ENCODE measurements at places on chromosomes 1 and 21.
A peak's percentile ranks its signal among the peaks of the same experiment; 100 is the strongest.

GRCh38 chr1:151703813-151704212 lies 12.8 kb downstream of the CELF3 start:
- DNase-seq, result no peak

- no peak for DNase-seq
Observed at GRCh38 chr1:177340601-177341067, 169.9 kb downstream of the BRINP2 start.

GRCh38 chr1:173392895-173393658 lies 84.1 kb upstream of the PRDX6 start:
- DNase-seq, result no peak

DNA sequence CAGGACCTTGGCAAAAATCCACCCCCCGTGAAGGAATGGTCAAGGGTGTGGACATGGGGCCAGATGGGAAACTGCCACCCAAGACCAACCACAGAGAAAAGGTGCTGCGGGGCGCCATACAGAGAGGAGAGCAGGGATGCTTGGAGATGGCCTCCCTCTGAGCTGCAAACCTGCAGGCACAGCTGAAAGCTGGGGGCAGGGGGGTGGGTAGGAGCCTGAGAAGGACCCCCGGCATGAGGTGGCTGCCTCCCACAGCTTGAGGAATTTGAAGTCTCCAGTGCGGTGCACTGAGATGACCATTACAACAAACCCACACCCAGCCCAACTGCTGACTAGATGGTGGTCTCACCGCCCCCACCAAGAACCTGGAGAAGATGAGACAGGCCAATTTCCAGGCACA lies 84.8 kb downstream of the WDR4 start:
- no peak for DNase-seq

GRCh38 chr1:147216124-147216523 lies 9.0 kb downstream of the FMO5 start:
- DNase-seq, result no peak

GRCh38 chr1:244757091-244757939 lies 78.1 kb upstream of the COX20 start:
- no peak for DNase-seq

- DNase-seq, result no peak
Observed at GRCh38 chr1:8911416-8912309, 33.2 kb upstream of the ENO1 start.

GRCh38 chr1:59664166-59664565 lies 150.6 kb upstream of the HOOK1 start:
- no peak for DNase-seq

DNA sequence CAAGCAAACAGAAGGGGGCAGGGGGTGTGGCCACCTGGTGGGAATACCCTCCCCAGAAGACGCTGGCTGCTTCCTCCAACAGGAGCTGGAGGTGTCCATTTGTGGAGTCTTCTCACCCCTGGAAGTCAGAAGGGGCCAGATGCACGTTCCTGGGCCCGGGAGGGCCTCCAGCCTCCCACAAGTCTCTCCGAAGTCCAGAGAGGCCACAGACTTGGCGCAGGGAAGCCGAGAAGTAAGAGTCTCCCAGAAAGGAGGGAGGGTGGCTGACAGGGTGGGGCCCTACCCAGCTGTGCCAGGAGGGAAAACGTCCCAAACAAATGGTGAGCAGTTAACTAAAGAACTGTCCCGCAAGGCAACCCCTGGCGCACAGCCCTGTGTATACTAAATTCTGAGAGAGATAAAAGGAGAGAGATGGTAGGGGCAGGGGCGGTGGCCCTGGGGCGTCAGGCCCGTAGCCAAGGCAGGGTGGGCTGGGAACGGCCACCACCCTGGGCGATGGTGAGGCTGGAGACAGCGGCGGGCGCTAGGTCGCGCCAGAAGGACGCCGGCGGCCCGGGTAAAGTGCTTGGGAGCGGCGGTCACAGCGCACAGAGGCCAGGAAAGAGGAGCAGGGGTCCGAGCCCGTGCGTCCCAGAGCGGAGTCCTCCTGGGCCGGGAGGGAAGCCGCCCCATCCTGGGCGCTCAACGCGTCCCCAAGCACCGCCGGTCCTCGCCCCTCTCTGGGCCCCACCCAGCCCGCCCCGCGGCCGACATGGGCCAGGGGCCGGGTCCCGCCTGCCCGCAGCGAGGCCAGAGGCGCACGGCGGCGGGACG lies 1.2 kb downstream of the CHD5 start:
- DNase-seq, result no peak

GRCh38 chr21:27464648-27465047 lies 497.8 kb upstream of the ADAMTS5 start:
- DNase-seq, result no peak

GRCh38 chr1:113057006-113057405 lies 16.0 kb upstream of the LRIG2 start:
- peak; percentile 25 for DNase-seq

DNA sequence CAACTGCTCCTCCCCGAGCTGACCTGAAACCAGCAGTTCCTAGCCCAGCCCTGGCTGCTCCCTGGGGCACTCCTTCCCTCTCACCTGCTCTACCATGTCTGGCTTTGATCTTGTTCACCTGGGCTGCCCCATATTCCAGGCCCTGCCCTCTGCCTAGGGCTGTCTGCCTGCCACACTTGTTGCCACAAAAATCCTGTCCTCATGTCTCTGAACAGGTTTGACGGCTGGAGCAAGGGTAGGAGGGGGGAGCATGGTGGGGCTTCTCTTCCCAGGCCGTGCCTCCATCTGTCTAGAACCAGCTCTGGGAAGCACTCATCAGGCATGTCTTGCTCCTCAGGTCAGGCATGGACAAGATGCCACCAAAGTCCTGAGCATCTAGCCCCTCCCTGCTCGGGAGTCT lies 44.3 kb upstream of the WNT2B start:
- DNase-seq, result no peak

DNA sequence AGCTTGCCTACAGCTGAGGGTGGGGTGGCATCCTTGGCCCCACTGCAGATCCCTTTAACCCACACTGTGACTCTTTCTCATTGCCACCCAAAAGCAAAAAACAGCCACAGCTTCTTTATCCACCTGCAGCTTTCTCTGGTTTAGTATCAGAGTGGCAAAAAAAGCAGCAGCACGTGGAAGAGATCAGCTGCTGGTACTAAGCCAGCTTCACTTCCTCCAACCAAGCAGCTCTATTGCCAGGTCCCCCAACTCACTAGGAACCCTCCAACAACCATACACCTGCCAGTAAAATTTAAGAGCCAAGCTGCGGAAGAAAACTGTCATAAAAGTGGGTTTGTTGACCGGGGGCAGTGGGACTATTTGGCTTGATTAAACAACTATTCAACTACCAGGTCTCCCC lies 66.4 kb downstream of the KDM1A start:
- DNase-seq, result no peak

- peak; percentile 10 for DNase-seq
Observed at GRCh38 chr1:108016451-108016920, 51.5 kb upstream of the VAV3 start.

DNA sequence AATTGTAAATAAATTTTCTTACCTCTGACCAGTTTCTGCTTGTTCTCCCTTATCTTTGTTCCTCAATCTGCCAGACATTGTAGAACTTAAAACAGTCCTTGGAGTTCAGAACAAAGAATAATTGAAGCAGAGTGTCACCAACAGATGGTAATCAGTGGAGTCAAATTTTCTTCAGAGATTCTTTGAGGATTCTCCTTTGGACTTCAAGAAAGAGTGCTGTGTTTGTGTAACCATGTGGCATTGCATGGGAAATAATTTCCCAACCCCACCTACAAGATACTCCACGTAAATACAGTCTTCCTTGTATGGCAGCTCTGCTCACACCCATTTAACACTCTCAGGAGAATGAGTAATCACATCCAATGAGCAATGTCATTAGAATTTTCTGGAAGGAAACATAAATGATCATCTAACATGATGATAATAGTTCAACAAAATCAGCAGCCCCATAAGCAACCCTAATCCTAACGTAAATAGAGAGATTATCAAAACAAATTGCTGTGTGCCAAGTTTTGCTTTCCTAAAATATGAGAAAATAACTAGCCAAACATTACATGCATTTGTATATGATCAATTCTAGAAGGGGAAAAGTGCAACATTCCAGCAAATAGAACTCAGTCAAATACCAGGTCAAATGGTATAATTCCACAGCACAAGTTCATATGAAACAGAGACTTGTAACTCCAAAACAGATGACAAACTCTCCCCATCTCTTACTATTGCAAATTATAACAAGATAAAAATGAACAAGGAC lies 6.9 kb upstream of the DENND1B start:
- no peak for DNase-seq

DNA sequence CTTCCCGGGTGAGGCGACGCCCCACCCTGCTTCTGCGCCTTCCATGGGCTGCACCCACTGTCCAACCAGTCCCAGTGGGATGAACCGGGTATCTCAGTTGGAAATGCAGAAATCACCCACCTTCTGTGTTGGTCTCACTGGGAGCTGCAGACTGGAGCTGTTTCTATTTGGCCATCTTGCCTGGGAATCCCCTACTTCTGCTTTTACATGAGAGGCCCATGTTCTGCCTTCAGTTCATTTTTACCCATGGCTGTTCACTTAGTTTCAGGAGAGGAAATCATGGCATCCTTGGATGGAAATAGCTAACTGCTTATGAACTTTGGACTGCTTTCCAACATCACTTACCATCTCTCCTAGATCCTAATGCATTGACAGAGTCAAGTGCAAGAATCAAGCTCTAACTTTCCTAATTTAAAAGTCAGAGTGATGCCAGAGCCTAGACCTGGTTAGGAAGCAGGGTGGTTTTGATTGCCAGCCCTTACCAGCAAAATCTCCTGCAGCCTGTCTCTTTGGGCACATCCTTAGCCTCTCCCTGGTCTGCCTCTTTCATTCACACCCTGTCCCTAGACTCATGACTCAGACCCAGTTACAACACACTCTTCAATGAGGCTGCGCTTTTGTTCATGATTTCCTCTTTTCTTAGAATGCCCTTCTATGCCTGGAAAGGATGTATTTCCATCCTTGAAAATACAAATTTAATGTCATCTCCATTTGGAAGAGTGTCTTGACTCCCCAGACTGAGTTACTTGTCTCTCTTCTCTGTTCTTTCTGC lies 137.2 kb downstream of the KCTD3 start:
- DNase-seq, result no peak

GRCh38 chr1:227765261-227766014 lies 30.2 kb downstream of the SNAP47 start:
- DNase-seq, result no peak

DNA sequence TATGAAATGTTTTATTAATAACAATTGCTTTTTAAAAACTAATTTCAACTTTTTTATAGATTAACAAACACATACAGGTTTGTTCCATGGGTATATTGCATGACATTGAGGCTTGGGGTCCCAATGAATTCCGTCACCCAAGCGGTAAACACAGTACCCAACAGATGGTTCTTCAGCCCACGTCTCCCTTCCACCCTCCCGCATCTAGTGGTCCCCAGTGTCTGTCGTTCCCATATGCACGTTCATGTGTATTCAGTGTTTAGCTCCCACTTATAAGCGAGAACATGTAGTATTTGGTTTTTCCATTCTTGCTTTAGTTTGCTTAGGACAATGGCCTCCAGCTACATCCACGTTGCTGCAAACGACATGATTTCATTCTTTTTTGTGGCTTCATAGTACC lies 48.6 kb downstream of the NOS1AP start:
- no peak for DNase-seq

GRCh38 chr1:26289158-26290059 lies 9.5 kb downstream of the SH3BGRL3 start:
- no peak for DNase-seq

DNA sequence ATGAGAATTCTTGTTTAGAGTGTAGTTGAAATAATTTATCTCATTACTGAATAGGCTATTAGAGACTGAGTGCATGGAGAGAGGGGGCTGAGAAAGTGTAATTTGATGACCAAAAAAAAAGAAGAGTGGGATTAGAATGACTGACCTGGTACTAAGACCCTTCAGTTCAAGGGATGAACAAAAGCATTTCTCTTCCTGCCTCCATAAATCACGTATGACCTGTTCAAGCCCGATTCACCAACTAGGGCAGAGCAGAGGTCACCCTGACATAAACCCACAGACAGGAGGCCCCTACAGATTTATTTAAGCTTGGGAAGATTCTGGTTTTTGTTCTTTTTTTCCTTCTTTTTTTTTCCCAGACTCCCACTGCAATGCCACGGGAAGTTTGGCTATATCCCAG lies 123.7 kb upstream of the COP1 start:
- DNase-seq, result no peak

DNA sequence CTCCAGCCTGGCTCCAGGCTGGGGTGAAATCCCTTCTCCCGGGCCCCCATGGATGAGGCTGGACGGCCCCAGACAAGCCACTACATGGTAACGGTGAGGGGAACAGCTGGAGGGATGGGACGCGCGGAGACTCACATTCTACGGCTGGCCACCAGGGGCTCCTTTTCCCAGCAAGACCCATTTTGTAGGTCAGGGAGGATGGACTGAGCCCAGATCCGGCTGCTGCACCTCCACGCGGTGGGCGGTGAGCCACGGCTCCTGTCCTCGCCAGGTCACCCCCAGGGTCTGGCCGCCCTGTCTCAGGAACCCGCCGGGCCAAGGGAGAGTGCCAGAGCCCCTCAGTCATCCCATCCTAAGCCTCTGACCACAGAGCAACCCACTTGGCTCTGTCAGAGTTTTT lies 75.0 kb upstream of the ACTRT2 start:
- DNase-seq, result no peak

DNA sequence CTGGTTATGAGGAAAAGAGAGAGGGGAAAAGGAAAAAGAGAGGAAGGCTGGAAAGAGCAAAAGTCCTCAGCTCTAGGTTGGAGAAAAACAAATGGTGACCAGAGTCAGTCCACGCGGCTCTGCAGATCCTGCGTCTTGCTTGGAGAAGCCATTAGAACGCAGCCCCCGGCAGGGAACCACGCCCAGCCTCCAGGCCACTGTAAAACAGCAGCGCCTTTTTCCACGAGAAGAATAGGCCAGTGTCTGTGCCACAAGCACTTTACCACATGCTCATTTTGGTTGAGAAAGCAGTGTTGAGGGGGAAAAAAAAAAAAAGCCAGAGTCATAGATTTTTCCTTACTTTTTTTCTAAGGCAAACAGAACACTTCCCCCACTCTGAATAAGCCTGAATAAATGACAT lies 846.9 kb upstream of the ADAMTS5 start:
- peak; percentile 21 for DNase-seq

GRCh38 chr1:94819945-94820746 lies at the start of gene SLC44A3:
Gene SLC44A3, plus strand, starts transcription at chr1:94820357. Its CDS starts 95 bp downstream, at chr1:94820452.
- DNase-seq, result peak; percentile 13

DNA sequence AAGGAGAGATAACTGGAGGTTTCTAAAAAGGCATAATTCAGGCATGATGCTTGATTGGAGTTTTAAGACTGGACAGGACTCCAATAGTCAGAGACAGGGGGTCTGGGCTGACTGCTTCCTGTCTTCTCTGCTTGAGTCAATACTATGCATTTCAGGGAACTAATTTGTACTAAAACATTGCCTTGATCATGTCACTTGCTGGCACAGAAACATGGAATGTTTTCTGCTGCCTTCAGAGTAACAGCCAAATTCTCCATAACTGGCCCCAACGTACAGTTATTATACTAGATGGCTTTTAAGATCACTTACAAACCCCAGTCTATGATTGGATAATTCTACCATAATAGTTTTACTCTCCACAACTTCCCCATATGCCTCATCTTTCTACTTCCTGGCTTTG lies 247.0 kb downstream of the DNM3 start:
- no peak for DNase-seq

DNA sequence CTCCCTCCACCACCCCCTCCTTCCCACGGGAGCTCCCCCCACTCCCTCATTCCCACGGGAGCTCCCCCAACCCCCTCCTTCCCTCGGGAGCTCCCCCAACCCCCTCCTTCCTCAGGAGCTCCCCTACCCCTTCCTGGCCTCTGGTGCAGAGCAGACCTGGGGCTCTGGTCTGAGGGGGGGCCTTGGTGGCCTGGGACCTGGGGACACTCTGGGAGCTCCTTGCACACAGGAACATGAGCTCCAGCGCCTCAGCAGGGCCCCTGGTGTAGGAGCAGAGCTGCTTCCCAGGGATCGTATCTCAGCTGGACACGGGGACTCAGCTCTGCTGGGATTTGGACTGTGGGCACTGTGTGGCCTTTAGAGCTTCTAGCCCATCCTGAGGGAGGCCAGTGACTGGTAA lies 19.7 kb upstream of the PRSS38 start:
- DNase-seq, result no peak

Data from SHP77 (cell line).